ENCODE measurements at places on chromosomes 3 and 15. TPM values are rescaled to one million over a fixed set of nuclear protein-coding genes. Genes with fewer than 3 reads are reported as not detected.

GRCh38 chr15:48939648-48940047 is 24.1 kb downstream of the SHC4 start:
- peak; percentile 68 for DNase-seq

DNA sequence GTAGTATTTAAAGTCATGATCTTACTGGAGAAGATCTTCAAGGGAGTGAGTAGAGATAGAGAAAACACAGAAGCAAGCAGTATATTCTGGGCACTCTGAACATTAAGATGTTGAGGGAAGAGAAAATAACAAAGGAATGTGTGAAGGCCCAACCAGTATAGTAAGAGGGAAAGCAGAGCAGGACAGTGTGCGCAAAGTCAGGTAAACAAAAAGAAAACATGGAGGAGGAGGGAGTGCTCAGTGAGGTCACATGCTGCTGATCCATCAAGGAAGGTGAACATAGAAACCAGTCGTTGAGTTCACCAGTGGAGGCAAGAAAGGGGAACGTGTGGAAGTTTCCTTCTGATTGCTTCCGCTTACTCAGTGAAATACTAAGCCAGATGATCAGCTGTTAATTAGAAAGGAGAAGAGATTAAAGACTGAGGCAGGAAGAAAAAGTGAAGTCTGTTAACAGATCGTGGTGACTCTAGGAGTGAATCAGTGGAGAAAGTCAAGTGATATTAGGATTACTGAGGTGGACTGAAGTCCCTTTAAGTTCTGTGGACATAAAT is 47.2 kb downstream of the OPA1 start:
- DNase-seq = no peak

DNA sequence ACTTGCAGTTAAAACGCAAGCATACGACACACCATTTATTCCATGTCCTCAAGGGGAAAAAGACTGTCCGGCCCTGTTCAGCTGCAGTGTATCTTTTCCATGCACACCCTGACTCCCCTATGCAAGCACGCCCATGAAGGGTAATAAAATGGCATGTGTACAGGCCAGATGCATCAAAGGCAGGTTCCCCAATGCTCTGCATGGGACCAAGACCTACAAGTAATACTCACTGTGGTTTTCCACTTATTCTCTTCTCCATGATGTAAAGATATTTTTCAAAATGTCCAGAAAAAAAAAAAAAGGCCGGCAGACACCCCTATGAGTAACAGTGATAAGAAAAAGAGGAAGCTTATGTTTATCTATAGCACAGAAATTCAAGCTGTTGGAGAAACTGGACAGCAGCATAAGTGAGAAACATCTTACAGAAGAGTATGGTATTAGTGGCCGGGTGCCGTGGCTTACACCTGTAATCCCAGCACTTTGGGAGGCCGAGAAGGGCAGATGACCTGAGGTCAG is 70.8 kb downstream of the MCF2L2 start:
- DNase-seq = no peak

Gene BLOC1S6
- 12.4 TPM for polyA plus RNA-seq

GRCh38 chr15:39580485-39581241 is at the start of gene THBS1:
Gene THBS1 (plus strand): TSS chr15:39581079. CDS start chr15:39581858, 779 bp downstream.
- DNase-seq = peak; percentile 80

Gene CELSR3
- polyA plus RNA-seq = 0.88 TPM

Gene CSNK1G1
- polyA plus RNA-seq = 14.1 TPM

DNA sequence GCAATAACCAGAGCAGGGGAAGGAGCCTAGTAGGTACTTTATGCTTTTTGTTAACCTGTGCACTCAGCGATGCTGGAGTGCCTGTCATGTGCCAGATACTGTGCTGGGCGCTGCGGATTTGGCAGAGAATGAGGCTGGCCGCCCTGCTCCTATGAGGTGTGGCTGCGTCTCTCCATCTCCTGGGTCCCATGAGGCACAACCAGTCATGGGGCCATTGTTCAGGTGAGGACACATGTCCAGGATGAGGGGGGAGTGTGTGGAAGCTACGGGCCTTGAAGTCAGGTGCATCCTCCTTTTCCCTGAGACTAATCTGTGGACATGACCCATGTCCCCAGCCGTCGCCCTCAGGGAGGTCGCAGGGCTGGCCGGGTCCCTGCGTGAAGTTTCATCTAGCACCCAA is 963 bp upstream of the TXNRD3 start:
- no peak for DNase-seq

DNA sequence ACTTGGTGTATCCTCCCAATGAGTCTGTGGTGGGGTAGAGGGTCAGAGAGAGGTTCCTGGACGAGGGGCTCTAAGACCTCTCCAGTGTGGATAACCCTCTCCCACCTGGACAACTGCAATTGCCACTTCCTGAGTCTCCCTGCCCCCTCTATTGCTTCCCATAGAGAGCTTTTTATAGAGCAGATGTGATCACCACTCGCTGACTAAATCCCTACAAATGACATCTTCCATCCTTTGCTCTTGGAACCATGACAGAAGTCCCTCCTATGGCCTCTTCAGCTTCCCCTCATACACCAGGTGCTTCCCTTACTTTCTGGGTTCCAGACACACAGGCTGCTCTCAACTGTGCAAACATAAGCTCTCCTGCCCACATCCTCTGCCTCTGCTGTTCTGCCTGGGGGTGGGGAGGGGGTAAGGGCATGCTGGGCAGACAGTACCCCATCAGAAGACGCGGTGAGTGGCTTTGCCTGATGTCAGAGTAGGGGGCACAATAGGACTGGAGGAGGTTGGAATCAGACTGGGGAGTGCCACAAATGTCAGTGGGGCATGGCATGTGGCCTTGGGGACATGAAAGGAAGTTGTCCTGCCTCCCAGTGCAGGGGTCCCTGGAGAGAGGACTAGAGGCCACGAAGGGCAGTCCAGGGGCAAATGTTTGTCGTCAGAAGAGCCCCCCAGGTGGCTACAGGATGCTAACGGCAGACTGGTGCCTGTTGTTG is 15.2 kb downstream of the ITIH3 start:
- no peak for DNase-seq

- no peak for DNase-seq
Measured at GRCh38 chr3:56321892-56322291, 146.4 kb downstream of the ERC2 start.

Gene ROPN1
- polyA plus RNA-seq = not detected

- no peak for DNase-seq
Measured at GRCh38 chr3:190120269-190121060, at the start of gene P3H2. Gene P3H2 (minus strand): TSS chr3:190120897. CDS start chr3:190120731, 166 bp downstream.

Gene ACOX2
- polyA plus RNA-seq = 32.3 TPM

Gene OR5AC2
- not detected for polyA plus RNA-seq

Gene ONECUT1
- not detected for polyA plus RNA-seq

Gene MEIS2
- polyA plus RNA-seq = 54.1 TPM

DNA sequence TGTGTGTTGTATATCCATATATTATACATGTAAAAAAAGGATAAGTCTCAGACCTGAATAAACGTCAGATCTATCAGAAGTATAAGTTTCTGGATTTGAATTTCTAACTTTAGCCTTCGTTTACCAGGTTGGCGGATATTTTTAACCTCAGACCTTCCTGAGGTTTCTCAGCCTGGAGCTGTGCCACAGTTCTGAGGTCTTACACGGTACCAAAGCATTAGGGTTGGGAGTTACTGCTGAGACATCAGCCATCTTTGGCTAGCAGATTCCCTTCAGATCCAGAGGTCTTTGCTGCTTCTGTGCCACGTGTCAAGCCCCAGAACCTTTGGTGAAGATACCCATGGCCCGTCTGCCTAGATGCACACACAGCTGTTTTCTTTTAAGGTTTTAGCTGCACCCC is 84.7 kb downstream of the PPP2R3A start:
- no peak for DNase-seq

- no peak for DNase-seq
Measured at GRCh38 chr3:139710212-139710611, 32.4 kb upstream of the NMNAT3 start.

GRCh38 chr3:184538666-184539431 is 22.7 kb upstream of the EPHB3 start:
- no peak for DNase-seq

DNA sequence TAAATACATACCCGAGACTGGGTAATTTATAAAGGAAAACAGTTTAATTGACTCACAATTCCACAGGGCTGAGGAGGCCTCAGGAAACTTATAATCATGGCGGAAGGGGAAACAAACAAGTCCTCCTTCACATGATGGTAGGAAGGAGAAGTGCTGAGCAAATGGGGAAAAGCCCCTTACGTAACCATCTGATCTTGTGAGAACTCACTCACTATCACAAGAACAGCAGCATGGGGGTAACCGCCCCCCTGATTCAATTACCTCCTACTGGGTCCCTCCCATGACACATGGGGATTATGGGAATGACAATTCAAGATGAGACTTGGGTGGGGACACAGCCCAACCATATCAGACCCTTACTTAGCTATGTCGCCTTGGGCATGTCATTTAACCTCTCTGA is 27.7 kb downstream of the SCG3 start:
- DNase-seq = no peak

DNA sequence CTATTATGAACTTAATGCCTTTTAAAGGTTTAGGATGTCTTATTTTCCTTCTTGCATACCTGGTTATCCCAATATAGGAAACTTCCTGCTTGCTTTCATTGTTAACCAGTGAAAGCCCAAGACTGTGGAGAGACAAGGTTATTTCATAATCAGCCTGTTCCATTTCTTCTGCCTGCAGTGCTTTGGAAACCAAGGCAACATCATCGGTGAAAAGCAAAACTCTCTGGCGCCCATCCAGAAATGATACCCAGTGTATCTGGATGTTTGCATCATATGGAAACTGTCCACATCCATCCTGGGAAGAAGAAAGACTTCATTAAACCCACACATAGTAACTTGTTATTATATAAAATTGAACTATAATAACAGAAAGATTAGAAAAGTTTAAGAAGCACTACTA is 170.1 kb downstream of the VPS13C start:
- DNase-seq = no peak

- no peak for DNase-seq
Measured at GRCh38 chr15:58583171-58583908, 151.5 kb downstream of the LIPC start.

DNA sequence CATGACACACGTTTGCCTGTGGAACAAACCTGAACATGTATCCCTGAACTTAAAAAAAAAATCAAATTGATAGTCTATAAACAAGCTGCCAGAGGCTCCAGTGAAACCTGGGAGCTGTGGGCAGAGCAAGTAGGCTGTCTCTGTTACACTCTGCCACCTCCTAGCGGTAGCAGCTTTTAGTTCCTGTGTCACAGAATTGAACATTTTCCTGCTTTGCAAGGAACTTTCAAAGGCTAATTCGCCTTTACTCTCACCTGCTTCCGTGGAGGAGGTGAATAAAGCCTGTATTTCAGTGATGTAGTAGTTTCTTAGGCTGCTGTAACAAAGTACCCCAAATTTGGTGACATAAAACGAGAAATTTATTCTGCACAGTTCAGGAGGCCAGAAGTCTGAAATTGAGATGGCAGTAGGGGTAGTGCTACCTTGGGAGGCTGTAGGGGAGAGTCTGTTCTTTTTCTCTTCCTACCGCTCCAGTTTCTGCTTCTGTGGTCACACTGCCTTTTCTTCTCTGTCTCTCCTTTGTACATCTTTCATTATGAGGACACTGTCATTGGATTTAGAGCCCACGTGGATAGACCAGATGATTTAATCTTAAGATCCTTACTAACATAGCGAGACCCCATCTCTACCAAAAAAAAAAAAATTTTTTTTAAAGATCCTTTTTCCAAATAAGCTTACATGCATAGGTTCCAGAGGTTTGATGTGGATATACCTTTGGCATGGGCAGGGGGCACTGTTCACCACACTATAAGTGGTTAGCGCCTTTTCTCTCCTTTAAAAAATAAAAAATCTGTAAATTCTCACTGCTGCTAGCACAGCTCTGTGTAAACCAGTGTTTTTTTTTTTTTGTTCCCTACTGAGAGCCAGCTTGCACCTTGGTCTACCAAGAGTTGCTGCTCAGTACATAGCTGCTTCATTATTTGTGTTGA is 25.3 kb downstream of the FBXO22 start:
- DNase-seq = no peak

Gene FOXB1
- not detected for polyA plus RNA-seq

Gene ANKDD1A
- polyA plus RNA-seq = 2.9 TPM

DNA sequence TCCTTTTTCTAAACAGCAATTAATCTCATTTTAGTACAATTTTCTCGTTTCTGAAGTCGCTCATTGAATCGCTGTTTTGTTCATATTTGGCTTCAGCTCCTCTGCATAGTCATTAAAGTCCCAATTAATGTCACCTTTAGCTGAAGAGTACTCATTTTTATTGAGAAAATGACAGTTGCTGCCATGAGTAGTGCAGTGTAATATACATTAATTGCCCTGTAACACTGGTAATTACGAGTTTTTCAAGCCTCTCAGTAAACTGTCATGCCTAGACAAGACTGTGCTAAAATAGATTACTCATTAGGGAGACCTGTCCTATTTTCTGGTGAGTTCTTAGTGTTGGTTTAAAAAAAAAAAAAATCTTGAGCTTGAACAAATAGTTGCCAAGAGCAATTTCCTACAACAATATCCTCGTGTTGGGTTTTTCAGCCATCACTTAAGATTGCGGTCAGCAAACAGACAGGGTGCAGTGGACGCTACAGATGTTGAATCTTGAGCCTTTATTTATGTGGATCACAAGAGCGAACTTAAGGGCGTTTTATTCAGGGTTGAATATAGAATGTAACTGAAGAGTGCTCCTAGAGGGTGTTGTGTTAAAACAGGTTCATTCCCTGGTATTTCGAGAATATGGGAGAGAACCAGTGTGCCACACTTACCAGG is 176.0 kb downstream of the CDIN1 start:
- no peak for DNase-seq

Gene HYAL3
- 8.5 TPM for polyA plus RNA-seq

Gene ASB14
- polyA plus RNA-seq = not detected

DNA sequence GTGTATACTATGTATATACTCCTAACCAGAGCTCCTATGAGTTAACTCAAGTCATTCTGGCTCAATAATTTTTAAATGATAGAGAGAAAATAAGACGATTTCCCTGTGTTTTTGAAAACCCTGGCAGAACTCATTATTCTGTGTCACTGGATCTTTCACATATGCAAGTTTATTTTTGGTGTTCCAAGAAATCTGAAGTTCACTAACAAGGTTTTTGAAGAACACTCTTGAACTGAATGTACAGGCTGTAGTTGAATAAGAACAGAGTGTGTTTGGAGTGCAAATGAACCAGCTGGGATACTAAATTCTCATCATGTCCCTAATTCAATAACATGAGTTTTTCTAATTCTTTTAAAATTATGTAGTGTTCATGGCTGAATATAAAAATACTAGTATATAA is 466.9 kb upstream of the SUCLG2 start:
- DNase-seq = no peak

DNA sequence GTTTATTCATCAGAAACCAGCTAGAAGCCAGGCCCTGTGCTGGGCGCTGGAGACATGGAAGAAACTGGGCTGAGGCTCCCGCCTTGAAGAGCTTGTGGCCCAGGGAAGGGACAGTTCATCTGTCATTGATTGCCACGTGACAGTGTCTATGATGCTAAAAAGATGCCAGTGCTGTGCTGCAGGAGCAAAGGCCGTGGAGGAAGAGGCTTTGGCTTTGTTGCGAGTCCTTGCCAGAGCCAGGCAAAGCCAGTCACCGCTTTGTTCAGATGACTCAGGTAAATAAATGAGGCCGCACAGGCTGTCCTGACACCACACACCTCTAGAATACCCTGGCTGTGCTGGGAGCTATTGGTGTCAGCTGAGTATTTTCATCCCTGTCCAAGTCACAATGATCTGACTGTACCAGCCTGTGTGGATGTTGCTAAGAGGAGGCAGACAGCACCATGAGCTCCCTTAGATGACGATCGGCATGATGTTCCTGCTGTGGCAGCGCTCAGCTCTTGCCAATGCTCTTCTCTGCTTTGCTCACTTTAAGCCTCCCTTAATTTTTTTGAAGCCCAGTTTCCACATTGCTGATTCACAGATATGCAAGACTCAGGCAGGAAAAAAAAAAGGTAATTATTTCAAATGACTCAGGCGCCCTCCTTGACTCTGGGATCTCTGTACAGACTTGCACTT is 77.5 kb downstream of the CCNL1 start:
- no peak for DNase-seq
